ENCODE measurements at places on chromosomes 2 and 18. TPM values are rescaled to one million over a fixed set of nuclear protein-coding genes. Genes with fewer than 3 reads are reported as not detected.

Gene MAPRE3
- 9.1 TPM for total RNA-seq

Gene C2orf78
- not detected for total RNA-seq

Gene CAPN14
- total RNA-seq, result 0.14 TPM

Gene EPB41L3
- total RNA-seq, result 37.4 TPM

Gene B3GNT7
- 11.4 TPM for total RNA-seq

Gene CFC1
- not detected for total RNA-seq
